Stimulated activated CD4-positive, alpha-beta T cell treated with anti-CD3 and anti-CD28 coated beads, Interleukin-1b, Interleukin-23, amount 100 ng/mL, for 1 hour (primary cell): ENCODE measurements at places on chromosomes 2 and 18.

DNA sequence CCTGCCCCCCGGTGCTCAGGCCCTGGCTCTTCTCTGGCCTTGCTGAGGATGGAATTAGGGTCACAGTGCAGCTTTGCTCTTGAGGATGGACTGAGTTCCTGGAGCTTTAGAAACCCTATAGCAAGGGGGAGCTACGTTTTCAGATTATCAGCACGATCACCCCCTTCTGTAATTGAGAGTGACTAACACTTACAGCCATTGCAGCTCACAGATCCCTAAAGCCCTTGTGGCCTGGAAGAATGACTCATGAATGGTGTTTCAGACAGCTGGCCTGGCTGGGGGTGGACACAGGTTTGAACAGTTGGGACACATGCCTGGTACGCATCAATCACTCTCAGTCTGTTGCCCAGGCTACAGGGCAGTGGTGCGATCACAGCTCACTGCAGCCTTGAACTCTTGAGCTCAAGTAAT lies 79.7 kb upstream of the IGFBP5 start:
- DNase-seq: no peak

- DNase-seq: no peak
Observed at GRCh38 chr18:37408676-37409265, 156.8 kb downstream of the CELF4 start.

DNA sequence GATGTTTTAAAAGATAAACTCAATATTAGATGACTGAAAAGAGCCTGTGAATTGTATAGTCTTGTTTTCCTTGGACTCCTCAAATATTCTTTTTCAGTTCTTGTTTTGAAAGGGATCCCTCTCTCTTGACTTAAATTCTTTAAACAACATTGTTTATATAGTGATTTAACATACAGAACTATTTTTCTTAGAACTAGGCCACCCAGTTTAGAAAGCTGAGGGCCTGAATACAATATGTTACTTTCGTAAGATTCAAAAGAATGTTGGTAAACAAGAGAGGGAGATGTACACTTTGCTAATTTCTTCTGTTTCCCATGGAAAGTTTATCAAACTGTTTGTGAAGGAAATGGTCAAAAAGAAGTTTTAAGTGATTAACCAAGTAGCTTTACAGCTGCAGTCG lies 5.5 kb upstream of the TSPYL6 start:
- DNase-seq: no peak

- no peak for DNase-seq
Observed at GRCh38 chr2:216001216-216002100, 11.9 kb downstream of the MREG start.
